Muscle of leg (tissue), 16 donors: ENCODE measurements at places on chromosomes 7 and 10. TPM values are rescaled to one million over a fixed set of nuclear protein-coding genes. Genes with fewer than 3 reads are reported as not detected.

DNA sequence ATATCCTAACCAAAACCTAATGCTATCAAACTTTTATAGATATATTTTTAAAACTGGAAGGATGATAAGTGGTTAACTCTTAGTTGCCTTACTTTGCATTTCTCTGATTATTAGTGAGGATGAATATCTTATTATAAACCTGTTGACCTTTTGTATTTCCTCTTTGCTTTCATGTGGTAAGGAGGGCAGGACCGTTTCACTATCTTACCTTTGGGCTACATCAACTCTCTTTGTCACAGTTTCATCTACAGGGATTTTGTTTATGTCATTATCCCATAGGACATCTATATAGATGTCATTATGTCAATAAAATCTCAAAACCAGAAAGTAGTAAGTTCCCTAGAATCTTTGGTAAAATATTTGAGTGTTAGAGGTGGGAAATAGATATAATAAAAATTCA is 219.3 kb downstream of the THSD7A start:
- no peak overlapping the region for H3K4me3 ChIP-seq
- no peak overlapping the region for H3K27ac ChIP-seq
- H3K27me3 ChIP-seq = no peaks in the 10 kb centered on the region
- no peaks in the 10 kb centered on the region for H3K36me3 ChIP-seq

DNA sequence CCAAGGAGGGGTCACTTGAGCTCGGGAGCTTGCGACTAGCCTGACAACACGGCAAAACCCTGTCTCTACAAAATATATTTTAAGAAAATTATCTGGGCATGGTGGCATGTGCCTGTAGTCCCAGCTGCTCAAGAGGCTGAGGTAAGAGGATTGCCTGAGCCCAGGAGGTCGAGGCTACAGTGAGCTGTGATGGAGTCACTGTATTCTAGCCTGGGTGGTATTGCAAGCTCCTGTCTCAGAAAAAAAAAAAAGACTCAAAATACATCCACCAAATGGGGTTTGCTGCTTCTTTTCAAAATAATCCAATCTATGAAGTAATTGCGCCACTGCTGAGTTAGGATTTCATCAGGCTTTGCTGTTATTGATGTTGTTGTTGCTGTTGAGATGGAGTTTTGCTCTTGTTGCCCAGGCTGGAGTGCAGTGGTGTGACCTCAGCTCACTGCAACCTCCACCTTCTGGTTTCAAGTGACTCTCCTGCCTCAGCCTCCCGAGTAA is 11.1 kb upstream of the VIM start:
- H3K4me3 ChIP-seq = no peak overlapping the region
- DNase-seq = no peak
- H3K4me1 ChIP-seq = no peaks in the 10 kb centered on the region
- H3K27ac ChIP-seq = peak overlapping the region; percentile 77
- no peaks in the 10 kb centered on the region for H3K36me3 ChIP-seq
- H3K27me3 ChIP-seq = no peaks in the 10 kb centered on the region

DNA sequence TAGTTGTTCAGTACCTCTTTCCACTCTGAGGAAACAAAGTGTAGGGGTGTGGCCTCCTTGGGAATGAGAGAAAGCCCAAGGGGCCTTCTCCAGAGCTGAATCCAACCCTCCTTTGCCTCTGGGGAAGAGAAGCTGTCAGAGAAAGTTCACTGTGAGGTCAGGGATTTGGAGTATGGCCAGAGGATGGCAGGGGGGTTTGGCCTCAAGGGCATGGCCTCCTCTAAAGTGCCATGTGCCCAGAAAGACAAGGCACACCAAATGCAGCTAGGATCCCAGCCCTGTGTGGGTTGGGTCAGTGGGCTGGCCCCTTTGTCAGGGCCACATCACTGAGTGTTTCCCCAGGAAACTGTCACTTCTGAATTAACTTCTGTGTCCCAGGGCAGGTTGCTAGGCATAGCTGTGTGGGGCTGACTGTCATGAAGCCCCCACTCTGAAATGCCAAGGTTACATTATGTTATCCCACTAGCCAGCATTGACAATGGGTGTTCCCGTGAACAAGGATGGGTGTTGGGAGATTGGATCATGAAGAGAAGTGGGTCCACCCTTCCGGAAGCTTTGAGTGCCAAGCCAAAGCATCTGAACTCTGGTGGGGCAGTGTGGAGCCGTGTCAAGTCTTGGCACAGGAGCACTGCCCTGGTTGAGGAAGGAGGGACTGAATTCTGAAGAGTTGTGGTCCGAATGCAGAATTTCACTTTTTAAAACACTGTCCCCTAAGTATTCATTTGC is 123.3 kb downstream of the ZMIZ1 start:
- DNase-seq = no peak
- H3K27ac ChIP-seq = peak overlapping the region; percentile 63
- H3K4me1 ChIP-seq = peaks cover 74% of the 10 kb centered on the region
- no peaks in the 10 kb centered on the region for H3K27me3 ChIP-seq

Gene BLNK
- 1.2 TPM for total RNA-seq

Gene ABCC2
- total RNA-seq = 1.1 TPM

DNA sequence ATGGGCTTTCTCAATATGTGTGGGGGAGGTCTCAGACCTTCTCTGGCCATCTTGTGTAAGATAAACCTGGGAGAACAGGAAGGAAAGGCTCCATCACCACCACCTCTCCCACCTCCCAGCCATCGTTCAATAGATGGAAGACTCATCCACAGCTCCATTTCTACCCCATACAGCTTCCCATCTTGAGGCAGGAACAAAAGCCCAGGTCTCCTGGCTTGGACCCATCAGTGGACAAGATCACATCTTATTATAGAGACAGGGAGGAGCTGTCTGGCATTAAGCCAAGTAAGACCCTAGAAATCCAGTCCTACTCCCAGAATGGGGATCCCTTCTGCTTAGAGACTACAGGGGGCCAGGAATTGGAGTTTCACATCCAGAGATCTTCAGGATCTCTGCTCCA is 150.3 kb downstream of the GFRA1 start:
- H3K27me3 ChIP-seq = no peaks in the 10 kb centered on the region
- DNase-seq = no peak
- no peak overlapping the region for H3K4me3 ChIP-seq
- H3K4me1 ChIP-seq = peaks cover 22% of the 10 kb centered on the region

GRCh38 chr7:156614434-156615264 is 25.9 kb upstream of the RNF32 start:
- H3K27ac ChIP-seq = no peak overlapping the region
- no peaks in the 10 kb centered on the region for H3K36me3 ChIP-seq
- DNase-seq = no peak
- H3K27me3 ChIP-seq = peaks cover 39% of the 10 kb centered on the region

DNA sequence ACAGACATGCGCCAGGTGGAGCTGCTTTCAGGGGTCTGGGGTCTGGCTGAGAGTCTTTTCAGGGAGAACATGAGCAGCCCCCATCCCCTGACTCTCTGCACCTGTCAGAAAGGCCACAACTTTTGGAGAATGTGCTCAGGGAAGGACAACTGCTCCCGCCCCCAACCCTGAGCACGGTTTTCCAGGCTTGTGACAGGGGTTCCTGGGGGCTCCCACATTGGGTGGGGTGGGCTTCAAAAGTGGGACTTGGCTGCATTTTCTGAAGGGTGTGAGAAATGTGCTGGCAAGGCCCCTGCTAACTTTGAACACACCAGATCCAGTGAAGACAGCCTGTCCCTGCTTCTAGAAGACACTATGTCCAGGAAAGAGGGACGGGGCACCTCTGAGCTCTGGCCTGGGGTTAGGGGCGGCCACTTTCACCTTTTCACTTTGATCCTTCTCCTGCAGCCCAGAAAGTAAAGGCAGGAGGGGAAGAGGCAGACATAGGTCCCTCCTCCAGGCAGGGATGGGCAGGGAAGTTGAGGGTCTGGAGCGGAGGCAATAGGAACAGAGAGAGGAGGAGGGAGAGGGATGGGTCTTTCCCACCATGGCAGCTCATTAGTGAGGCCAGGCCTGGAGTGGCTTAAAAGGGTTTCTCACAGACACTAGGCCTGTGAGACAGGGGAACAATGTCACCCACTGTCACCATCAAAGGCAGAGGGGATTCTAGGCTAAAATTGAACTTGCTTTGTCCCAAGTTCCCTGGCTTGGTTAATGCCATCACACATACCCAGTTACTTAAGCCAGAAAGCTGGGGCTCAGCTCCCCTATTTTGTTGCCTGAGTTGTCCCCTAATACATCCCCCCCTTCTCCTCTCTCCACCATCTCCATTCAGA is 1.5 kb downstream of the KCP start:
- H3K27me3 ChIP-seq = peaks cover 49% of the 10 kb centered on the region
- H3K27ac ChIP-seq = no peak overlapping the region
- no peak overlapping the region for H3K4me3 ChIP-seq
- peaks cover 21% of the 10 kb centered on the region for H3K4me1 ChIP-seq
- no peak for DNase-seq

Gene RUFY2
- 19.8 TPM for total RNA-seq

DNA sequence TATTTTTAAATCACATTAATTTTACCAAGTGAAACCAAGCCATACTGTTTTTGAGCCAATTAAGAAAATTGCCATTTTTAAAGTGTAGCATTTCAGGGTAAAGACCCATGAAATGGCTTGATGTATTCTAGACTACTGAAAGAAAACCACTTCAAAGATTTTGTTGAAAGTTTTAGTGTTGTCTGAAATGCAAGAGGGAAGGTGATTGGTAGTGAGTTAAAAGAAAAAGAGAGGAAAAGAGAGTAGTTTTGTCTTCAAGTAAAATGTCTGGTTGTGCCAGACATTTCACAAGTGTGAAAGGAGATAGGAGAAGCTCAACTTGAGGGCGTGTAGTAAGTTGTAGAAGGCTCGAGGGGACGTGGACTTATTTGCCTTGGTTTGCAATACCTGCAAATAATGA is 41.6 kb downstream of the CALML5 start:
- H3K4me3 ChIP-seq = no peak overlapping the region
- no peaks in the 10 kb centered on the region for H3K27me3 ChIP-seq
- H3K4me1 ChIP-seq = peaks cover 16% of the 10 kb centered on the region
- DNase-seq = no peak

Gene LBX1
- total RNA-seq = 3.3 TPM

Gene CCSER2
- 44.1 TPM for total RNA-seq

Gene GRM3
- 0.04 TPM for total RNA-seq

- no peaks in the 10 kb centered on the region for H3K27me3 ChIP-seq
- no peaks in the 10 kb centered on the region for H3K4me1 ChIP-seq
- DNase-seq = peak; percentile 47
Observed at GRCh38 chr7:120185940-120186682, 86.9 kb upstream of the KCND2 start.

Gene AGAP6
- total RNA-seq = 7.5 TPM

DNA sequence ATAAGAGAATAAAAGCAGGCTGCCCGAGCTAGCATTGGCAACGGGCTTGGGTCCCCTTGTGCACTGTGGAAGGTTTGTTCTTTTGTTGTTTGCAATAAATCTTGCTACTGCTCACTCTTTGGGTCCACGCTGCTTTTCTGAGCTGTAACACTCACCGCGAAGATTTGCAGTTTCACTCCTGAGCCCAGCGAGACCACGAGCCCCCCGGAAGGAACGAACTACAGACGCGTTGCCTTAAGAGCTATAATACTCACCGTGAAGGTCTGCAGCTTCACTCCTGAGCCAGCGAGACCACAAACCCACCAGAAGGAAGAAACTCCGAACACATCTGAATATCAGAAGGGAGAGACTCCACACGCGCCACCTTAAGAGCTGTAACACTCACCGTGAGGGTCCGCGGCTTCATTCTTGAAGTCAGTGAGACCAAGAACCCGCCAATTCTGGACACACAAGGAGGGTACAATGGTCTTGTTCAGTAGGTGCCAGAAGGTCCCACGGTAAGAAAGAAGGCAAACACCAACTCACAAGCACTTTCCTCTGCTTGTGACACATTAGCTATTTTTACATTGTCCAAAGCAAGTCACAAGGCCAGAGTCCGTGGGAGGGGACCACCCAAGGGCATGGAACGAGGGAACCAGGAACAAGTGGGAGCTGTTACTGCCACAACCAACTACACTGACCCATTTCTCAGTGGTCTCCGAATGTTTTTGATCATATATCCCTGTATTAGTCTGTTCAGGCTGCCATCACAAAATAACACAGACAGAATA is 29.2 kb upstream of the CACUL1 start:
- no peaks in the 10 kb centered on the region for H3K27me3 ChIP-seq
- H3K27ac ChIP-seq = no peak overlapping the region
- H3K4me1 ChIP-seq = no peaks in the 10 kb centered on the region
- no peaks in the 10 kb centered on the region for H3K36me3 ChIP-seq
- no peak for DNase-seq
- no peak overlapping the region for H3K4me3 ChIP-seq

- H3K27me3 ChIP-seq = no peaks in the 10 kb centered on the region
- peaks cover 4% of the 10 kb centered on the region for H3K36me3 ChIP-seq
- no peak overlapping the region for H3K4me3 ChIP-seq
- no peak for DNase-seq
- H3K4me1 ChIP-seq = no peaks in the 10 kb centered on the region
Observed at GRCh38 chr10:80437227-80437626, 16.9 kb upstream of the TSPAN14 start.

Gene EPDR1
- 89.8 TPM for total RNA-seq

DNA sequence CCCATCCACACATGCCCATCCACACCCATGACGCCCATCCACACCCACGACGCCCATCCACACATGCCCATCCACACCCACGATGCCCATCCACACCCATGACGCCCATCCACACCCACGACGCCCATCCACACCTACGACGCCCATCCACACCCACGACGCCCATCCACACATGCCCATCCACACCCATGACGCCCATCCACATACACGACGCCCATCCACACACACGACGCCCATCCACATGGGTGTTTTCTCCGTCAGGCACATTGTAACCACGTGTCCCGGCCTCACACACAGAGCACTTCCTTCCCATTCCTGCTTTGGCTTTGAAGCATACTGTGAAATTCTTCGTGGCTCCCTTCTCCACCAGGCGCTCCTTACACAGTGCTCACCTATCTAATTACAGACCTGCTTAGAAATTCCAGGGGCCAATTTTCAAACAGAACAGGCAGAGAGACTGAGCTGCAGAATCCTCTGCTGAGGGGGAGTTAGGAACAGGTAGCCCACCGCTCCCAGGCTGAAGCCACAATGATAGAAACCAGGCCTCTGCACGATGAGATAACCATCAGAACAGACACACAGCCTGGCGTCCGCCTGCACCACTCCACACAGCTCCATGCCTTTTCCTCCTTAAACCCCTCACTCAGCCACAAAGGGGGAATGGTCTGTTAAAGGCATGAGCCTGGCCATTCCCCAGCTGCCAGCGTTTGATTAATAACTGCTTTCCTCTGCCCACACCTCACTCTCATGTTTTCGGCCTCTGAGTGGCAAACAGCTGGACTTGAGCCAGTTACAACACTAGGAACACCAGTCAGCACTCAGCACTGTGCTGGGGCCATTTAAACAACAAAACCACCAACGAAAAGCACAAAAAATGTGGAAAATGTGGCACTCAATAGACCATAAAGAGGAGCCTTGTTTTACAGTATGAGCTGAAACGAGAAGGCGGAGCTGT is 501.6 kb downstream of the PTPRN2 start:
- H3K27ac ChIP-seq = no peak overlapping the region
- no peak overlapping the region for H3K4me3 ChIP-seq
- no peaks in the 10 kb centered on the region for H3K36me3 ChIP-seq
- no peak for DNase-seq
- no peaks in the 10 kb centered on the region for H3K4me1 ChIP-seq

Gene MTURN
- 65.8 TPM for total RNA-seq

Gene TMEM236
- total RNA-seq = 0.40 TPM

Gene NKX2-3
- 0.62 TPM for total RNA-seq
